Stimulated activated CD4-positive, alpha-beta T cell treated with anti-CD3 and anti-CD28 coated beads, Interleukin-2, amount 100 ng/mL, for 48 hours (primary cell): ENCODE measurements at places on chromosomes 2 and 18.

DNA sequence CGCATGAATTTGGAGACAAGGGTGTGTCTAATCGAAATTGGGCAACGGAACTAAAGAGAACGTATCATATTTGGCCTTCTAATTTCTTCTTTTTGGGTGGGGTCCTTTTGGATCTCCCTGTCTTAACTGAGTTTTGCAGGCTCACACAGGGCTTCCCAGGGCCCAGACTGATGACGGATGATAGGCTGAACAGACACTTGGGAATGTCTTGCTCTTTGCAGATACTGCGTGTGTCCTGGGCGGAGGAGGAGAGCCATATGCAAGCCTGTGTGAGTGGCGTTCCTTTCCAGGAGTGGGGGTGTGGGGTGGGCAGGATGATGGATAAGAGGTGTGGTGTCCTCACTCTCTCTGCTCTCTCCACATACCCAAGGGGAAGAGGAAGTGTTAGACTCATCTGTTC lies 40.1 kb downstream of the TNP1 start:
- DNase-seq: no peak

DNA sequence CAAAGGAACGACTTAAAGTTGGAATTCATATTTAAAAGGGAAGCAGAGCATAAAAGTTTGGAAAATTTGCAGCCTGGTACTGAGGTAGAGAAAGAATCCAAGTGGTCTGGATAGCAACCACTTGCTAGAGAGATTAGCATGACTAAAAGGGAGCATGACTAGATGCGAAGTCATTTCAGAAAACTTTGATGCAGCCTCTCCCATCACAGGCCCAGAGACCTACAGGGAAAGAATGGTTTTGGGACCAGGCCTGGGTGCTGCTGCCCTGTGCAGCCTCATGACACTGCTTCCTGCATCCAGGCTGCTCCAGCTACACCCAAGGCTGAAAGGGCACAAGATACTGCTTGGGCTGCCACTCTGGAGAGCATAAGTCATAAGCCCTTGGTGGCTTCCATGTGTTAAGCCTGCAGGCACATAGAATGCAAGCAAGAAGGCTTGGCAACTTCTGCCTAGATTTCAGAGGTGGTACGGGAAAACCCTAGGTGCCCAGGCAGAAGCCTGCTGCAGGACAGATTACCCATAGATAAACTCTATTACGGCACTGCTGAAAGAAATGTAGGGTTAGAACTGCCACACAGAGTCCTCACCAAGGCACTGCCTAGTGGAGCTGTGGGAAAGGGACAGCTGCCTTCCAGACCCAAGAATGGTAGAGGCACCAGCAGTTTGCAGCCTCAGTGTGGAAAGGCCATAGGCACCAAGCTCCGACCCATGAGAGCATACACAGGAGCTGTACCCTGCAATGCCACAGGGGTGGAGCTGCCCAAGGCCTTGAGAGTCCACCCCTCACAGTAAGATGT lies 12.6 kb upstream of the CHN1 start:
- DNase-seq: no peak

DNA sequence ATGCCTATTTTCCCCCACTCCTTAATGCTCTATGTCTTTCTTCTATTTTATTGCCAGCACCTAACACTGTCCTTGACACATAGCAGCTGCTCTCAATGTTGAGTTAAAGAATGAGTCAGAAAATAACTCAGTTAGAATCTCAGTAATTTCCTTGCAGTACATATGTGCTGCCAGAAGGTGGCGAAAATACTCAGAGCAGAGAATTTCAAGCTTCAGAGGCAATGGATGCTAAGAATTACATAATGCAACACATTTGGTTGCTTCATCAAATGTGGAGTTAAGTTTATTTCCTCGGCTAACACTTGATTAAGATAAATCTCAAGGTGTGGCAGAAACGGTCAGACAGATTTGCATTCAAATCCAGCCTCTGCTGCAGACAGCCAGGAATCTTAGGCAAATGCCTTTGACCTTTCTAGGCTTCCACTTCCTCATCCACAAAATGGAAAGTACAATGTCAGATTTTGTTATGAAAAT lies 105.6 kb downstream of the VSNL1 start:
- DNase-seq: peak; percentile 59

DNA sequence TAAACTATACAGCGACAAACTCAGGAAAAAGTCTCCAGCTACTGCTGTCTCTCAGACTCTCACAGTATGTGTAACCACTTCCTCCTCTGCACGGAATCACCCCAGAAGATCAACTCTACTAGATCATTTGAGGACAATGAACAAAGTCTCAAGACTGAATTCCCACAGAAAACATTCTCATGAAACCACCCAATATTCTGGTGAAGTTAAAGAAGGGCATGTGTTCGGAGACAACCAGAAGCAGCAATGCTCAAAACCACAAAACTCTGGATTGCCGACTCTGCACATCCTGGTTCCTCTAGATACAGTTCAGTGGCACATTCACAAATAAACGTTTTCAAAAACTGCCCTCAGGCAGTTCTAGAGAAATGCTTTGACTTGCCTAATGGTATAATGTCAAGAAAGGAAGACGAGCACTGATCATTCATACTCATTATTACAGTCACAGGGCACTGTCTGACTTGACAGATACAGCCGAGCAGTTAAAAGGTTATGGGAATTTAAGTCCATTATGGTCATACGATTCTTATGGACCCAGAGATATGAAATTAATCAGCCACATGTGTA lies 91.9 kb upstream of the STK17B start:
- no peak for DNase-seq

DNA sequence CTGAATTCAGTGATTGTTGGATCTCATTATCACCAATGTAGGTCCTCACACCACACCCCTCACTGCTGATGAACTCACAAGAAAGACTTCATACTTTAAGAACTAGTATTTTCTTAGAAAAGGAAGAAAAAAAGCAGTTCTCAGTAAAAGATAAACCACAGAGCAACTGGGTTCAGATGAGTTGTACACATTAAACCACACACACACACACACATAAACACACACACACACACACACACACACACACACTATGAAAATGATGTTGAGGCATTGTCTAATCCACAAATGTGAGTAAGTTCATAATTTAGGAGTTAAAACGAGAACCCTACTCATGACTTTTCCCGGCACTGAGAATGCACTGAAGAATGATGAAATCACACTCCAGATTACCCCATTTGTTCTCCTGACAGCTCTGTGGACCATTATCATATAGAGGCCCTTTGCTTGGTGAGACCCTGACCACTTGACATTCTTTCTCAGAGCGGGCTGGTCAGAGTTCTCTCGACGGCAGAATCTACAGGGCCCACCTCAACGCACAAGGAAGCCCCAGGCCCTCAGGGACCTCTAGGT lies 106.2 kb downstream of the BCL2 start:
- peak; percentile 31 for DNase-seq

DNA sequence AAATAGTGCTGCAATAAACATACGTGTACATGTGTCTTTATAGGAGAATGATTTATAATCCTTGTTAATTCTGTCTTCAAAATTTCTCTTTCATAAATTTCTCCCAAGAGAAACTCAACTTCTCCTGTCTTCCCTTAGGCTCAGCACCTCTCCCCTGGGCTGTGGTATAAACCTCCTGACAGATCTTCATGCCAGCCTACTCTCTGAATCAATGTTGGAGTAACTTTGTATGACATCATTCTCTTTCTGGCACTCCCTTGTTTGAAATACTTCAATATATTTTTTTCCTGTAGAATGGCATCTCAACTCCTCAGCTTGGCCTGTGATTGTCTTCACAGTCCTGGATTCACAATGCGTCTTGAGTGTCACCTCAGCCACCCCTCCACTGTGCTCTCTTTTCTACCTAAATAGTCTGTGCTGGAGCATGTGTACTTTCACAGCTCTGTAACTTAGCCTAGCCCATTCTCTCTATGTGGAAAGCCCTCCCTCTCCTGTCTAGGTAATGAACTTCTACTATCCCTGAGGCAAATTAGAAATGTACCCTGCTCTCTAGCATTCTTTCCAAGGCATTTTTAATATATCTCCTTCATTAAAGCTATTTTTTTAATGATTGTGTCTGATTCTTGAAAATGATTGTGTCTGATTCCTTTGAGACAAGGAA lies 649.9 kb upstream of the FANCL start:
- no peak for DNase-seq

DNA sequence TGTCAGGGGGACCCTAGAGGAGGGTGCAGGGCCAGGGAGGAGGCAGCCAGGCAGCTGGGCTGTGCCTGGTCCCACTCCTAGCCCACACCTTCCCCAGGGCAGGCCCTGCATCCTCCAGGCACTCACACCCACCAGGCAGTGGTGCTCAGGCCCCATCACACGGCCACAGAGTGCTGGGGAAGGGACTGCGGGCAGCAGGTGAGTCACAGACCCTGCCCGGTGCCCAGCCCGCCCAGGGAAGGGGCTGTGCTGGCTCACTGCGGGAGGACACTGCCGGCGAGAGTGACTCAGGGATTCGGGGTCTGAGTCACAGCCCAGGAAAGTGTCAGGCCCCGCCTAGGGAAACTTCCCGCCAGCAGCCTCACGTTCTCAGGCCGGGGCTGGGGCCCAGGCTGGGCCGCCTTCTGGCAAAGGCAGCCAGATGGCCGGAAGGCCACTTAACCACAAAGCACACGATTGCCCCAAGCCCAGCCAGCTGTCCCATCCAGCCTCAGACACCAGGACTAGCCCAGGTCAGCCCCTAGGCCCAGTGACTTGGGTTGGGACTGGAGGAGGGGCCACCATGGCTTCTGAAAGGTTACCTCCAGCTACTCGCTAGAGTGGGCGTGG lies 42.2 kb downstream of the BIN1 start:
- peak; percentile 71 for DNase-seq
